ENCODE measurements at places on chromosomes 3 and 15.

- no peak for DNase-seq
These were observed 4.6 kb downstream of the P2RY1 start for GRCh38 chr3:152839511-152839910.

DNA sequence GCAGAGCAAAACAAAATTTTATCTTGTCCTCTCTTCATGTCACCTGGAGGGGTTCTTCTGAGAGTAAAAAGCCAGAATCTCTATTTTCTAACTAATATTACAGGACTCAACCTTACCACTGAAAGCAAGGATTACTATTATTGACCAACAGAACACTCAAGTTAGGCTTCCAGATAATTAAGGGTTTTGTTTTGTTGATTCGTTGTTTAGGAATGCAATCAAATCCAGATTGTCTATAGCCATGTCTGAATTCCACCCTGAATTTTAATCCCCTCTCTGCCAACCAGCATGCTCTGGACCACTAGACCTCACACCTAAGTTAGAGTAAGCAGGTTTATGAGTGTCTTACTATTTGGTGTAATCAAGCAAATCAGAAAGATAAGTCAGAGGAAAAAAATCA lies 90.7 kb downstream of the PEAK1 start:
- no peak for DNase-seq

GRCh38 chr15:100457201-100457600 lies 71.5 kb downstream of the CERS3 start:
- no peak for DNase-seq

- no peak for DNase-seq
These were observed 19.9 kb downstream of the BBX start for GRCh38 chr3:107542665-107543064.

DNA sequence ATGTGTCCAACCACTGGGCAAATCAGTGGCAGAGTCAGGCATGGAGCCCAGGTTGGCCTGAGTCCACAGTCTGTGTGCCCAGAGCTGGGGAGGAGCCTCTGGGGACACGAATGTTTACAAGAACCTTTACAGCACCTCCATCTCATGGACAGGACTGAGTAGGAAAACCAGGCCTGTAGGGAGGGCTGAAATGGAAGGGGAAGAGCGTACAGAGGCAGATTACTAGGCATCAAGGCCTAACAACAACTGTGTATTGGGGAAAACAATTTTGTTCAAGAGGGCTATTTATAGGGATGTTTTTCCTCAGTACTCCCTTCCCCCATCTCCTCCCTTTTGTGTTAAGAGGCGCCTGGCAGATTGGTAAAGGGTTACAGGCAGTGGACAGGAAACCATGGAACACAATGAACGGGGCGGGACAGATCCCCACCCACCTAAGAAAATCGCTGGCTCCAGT lies 15.1 kb upstream of the ARHGAP31 start:
- no peak for DNase-seq

- DNase-seq = peak; percentile 17
These were observed 123.7 kb downstream of the RBPMS2 start for GRCh38 chr15:64651601-64652191.

Measured in stimulated activated CD4-positive, alpha-beta T cell treated with anti-CD3 and anti-CD28 coated beads, Interleukin-15, amount 100 ng/mL, for 48 hours (primary cell).